ENCODE measurements at places on chromosomes 11 and 22.

- no peak for DNase-seq
Observed at GRCh38 chr11:4455419-4455818, 6.3 kb downstream of the OR52K2 start.

- no peak for DNase-seq
Observed at GRCh38 chr22:26568207-26568706, 21.7 kb downstream of the TPST2 start.

GRCh38 chr11:85232559-85232958 lies 394.6 kb downstream of the DLG2 start:
- no peak for DNase-seq

DNA sequence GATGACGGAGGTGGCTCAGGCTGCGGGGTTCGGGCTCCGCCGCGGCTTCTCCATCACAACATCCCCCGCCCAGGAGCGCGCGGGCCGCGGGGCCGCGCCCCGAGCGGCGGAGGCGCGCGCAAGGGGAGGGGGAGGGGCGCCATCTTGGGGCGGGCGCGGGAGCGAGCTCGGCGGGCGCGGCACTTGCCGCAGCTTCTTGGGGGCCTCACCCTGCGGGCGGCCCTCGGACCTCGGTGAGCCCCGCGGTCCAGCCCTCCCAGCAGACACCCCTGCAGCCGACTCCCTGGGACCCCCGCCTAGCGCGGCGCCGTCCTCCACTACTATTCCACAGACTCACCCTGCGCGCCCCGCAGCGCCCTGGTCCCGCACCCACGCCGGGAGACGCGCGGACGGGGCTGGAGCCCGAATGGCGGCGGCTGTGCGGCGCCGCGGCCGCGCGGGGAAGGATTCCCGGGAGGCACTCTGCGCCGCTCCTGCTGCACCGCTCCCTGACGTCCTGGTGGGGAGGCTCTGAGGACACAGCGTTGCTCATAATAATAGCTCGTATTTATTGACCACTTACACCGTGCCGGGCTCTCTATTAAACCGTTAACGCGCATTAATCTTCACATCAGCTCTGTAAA lies at the start of gene APBB1:
TSS of gene APBB1 (minus strand) at position 86 of the 623 bp plus-strand sequence. CDS start 7,747 bp downstream, outside the sequence.
- peak; percentile 83 for DNase-seq

- peak; percentile 37 for DNase-seq
Observed at GRCh38 chr22:30396871-30397655, at the start of gene SEC14L2. TSS of gene SEC14L2 (plus strand) at chr22:30397018. CDS start at chr22:30397117, 99 bp downstream.

DNA sequence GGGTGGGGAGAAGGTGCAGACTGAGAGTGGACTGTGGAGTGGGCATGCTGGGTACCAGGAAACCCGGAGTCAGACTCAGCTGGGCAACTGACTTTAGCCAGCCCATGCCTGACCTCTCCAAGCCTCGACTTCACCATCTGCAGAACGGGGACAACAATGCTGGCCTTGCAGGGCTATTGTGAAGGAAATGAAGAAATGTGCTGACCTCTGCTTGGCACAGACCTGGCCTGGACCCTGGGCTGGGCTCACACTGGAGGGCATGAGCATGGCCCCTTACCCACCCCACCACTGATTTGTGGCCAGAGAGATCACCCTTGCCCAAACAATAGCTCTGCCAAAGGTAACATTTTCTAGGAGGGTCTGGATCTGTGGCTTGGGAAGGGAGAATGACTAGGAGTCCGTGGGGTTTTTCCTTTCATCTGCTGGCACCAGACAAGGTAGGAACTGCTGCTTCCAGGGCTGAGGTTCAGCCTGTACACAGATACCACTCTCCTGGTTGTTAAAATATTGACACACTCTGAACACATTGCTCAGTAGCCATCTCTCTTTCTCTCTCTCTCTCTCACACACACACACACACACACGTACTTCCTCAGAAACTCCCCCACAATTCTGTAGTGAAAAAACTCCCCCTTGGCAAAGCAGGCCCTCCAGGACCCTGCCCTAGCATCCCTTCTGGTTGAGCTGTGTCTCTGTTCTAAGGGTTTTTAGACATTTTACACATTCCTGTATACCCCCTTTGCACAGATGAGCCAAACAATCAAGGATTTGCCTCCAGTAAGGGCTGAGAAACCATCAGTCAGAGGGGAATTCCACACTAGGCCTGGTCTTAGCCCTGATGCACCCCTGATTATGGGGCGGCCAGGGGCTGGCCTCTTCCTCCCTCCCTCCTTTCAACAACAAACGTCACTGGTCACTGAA lies 1.0 kb downstream of the MOGAT2 start:
- DNase-seq = no peak

DNA sequence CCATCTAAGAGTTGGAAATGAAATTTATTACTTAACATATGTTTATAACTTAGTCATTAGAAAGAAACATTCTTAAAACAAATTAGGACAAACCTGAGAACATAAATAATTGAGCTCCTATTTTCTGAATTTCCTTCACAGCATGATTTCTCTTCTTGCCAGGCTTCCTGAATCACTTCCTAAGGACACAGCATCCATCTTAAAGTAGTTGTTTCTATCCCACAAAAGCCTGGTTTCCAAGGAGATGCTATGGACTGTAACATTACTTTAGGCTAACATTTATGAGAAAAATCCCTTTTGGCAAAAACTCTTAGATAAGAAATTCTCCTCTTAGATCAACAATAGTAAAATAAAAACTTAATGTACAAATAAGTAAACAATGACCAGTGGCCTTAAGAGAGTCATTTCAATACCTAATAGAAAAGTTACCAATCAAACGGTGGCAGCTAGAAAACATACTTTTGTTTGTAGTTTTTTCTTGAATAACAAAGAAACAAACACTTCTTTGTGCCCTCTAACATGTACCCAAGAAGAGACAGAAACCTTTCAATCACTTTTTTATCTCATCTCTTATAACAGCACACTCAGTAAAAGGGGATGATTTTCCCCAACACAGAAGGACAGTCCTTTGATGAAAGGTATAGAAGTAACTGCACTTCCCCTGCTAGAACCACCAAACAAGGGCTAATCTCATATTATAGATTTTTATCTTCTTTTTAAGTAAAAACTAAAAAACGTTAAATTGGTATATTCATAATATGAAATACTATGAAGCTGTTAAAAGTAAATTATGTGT lies 74.5 kb downstream of the TTC28 start:
- no peak for DNase-seq

- DNase-seq = no peak
Observed at GRCh38 chr11:24496386-24496735, 492 bp upstream of the LUZP2 start.

DNA sequence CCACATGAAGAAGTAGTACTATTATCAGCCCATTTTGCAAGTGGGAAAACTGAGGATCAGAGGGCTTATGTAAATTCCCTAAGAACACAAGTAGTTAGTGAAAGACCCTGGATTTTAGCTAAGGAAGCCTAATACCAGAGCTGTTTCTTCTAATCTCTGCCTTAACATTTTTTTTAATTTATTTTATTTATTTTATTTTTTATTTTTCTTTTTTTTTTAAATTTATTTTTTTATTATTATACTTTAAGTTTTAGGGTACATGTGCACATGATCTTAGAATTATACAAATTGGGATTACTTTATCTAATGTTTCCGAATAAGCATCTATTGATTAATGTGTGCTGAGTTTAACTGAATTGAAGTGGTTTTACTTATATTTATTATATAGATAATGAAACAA lies 1015.3 kb downstream of the LRRC4C start:
- no peak for DNase-seq

GRCh38 chr22:28051787-28052356 lies 132.8 kb upstream of the PITPNB start:
- peak; percentile 6 for DNase-seq

DNA sequence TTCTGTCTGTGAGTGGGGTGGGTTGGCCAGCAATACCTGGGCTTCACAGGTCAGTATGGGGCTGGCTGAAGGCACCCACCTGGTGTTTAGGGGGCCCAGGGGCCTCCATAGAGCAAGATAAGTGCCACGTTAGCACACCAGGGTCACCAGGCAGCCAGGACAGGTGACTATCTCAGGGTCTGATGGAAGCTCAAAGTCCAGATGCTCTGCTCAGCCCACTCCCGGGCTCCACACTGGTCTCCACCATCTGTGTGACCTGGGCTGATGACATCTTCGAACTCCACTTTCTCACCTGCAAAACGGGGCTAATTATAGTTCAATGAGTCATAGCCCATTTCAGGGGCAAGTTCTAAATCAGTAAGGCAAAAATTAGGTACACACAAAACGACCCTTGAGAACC lies 39.4 kb upstream of the PRDM11 start:
- no peak for DNase-seq

- no peak for DNase-seq
Observed at GRCh38 chr11:4430051-4430450, 19.0 kb upstream of the OR52K2 start.

- no peak for DNase-seq
Observed at GRCh38 chr11:110473706-110474105, 44.0 kb downstream of the FDX1 start.

DNA sequence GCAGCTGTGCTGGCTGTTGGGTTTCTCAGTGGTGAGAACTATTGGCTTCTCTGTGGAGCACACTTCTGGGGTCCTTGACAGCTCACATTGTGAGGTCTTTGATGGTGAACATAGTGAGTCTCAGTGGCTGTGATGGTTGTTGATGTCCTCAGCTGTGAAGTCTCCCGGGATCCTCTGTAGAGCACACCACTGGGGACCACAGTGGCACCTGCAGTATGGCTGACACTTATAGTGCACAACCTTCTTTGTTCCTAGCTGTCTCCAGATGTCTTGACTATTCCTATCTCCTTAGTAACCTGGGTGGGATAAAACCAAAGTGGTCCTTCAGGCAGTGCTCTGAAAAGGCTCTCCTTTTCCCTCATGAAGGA lies 34.3 kb upstream of the CHORDC1 start:
- DNase-seq = no peak

DNA sequence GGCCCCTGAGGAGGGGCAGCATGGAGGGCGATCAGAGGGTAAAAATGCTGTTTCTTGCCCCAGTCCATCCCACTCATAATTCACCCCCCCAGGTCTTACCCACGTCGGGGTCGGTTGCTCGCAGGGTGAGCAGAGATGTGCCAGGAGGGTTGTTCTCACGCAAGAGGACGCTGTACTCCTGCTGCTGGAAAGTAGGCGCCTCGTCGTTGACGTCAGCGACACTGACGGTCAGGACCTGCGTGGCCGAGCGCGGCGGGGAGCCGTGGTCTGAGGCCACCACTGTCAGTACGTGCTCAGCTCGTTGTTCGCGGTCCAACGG lies 10.3 kb upstream of the TPP1 start:
- DNase-seq = no peak

DNA sequence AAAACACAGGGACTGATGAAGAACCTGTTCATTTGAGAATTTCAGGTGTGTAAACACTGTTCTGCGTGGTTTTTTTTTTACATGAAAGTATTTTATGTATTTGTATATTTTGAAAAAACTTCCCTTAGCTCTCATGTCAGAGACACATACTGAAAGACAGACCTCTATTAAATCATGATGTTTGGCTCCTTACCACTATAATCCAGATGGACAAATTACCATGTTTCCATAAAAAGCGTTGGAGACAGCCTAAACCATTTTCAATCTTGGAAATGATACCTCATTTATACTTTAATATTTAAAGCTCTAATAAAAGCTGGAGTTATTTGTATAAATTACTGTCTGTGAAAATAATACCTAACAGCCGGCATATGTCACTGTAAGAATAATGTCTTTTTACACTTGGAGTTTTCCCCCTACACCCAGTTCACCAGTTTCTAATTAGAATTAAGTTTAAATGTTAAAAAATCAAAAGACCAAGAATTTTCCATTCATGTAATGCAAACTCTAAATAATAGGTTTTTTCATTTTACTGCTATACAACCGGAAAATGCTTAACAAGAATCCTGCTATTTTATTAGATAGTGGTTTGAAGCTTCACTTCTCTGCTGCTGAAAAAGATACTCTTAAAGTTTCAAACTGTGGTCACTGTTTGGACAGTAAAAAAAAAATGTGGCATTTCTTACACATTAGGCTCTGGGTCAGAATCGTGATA lies 30.8 kb downstream of the APLP2 start:
- DNase-seq = no peak

- peak; percentile 59 for DNase-seq
Observed at GRCh38 chr22:31556627-31557203, 60.4 kb downstream of the SFI1 start.

DNA sequence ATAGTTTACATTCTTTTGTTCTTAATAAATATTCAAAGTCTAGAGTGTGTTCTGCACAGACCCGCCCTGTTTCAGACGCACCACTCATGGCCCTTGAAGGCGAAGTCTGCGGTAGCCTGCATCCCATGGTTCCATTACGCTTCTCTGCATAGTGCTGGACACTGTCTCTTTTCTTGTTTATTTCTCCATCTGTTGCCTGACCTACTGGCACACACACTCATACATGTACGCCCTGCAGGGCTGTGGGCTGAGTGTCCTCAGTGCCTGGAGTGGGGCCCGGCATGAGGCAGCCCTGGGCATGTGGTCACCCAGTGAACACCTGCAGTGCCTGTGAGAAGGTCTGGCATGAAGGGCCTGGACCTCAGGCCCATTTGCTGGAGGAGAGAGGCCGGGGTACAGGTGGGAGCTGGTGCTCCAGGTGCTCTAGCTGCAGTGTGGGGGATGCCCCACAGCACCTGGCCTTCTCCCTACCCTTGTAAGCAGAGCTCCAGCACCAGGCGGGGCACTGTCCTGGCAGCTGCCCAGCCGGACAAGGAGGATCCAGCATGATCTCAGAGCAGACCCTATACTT lies 404.1 kb downstream of the TBC1D22A start:
- DNase-seq = no peak

GRCh38 chr22:24525416-24526037 lies 29.4 kb downstream of the GUCD1 start:
- DNase-seq = peak; percentile 88

DNA sequence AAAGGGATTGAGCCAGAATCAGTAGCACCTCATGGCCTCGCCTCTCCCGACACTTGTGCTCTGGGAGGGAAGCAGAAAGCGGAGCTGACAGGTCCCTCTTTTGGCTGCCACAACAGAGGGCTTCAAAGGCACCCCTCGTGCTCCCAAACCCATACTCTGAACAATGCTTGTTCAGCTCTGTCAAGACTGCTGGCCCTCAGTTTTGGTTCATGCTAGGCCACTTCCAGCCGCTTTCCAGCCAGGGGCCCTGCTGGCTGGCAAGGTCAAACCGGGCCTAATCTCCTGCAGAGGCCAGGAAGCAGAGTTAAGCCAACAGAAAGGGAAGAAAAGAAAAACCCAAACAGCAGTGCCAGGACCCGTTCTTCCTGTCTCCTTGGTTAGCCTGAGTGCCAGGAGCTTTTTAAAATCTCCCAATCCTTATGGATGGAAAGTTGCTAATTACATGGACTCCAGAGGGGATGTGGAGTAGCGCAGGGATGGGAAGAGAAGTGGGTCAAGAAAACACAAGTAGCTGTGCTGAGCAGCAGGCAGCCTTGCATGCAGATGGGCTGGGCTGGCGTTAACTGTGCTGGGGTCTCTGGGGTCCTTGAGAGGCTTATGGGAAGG lies 150.6 kb downstream of the GRIK4 start:
- DNase-seq = no peak
